ENCODE measurements at places on chromosomes 2 and 18.
A peak's percentile ranks its signal among the peaks of the same experiment; 100 is the strongest.

GRCh38 chr18:60639836-60640235 lies 267.3 kb upstream of the MC4R start:
- DNase-seq = no peak

DNA sequence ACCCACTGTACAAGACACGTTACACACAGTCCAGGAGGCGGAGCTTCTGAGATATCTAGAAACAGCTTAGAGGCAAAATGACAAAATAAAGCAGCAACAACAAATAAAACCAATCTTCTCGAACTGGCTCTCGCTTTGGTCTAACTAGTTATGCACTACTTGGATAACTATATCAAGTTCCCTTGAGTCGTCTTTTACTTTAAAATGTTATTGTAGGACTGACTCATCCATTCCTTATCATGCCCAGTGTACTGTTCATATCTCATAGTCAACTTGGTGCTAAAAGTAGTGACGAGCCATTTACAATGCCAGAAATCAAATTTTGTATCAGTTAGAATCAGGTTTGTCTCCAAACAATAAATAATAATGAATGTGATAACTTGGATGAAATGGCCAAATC lies 102.5 kb upstream of the SLC35G4 start:
- no peak for DNase-seq

- no peak for DNase-seq
Observed at GRCh38 chr18:55096263-55096951, 137.1 kb upstream of the CCDC68 start.

GRCh38 chr2:28347193-28347592 lies 45.5 kb upstream of the FOSL2 start:
- DNase-seq = no peak

DNA sequence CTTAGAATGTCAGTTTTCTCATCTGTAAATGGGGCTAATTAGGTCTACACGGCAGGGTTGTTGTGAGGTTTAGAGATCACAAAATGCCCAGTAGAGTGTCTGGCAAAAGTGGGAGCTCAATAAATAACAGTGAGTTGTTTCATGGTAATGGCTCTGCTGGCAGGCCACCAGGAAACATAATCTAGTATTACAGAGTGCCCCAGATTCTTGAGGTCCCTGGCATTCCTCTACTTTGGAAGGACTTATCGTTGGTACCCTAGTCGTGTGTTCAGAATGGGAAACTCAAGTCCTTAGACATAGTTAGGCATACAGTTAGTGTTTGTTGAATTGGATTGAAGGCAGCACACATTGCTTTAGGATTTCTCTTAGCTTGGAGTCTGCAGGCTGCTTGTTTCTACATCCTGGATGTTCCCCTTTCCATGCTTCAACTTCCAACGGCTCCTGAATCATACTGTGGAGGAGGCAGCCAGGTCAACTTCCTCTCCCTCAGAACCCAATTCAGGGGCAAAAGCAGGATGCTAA lies 161.5 kb upstream of the FOSL2 start:
- no peak for DNase-seq

- DNase-seq = peak; percentile 44
Observed at GRCh38 chr2:101152272-101153076, 1.3 kb upstream of the TBC1D8 start.

- no peak for DNase-seq
Observed at GRCh38 chr18:13603304-13604019, 122.9 kb downstream of the FAM210A start.

DNA sequence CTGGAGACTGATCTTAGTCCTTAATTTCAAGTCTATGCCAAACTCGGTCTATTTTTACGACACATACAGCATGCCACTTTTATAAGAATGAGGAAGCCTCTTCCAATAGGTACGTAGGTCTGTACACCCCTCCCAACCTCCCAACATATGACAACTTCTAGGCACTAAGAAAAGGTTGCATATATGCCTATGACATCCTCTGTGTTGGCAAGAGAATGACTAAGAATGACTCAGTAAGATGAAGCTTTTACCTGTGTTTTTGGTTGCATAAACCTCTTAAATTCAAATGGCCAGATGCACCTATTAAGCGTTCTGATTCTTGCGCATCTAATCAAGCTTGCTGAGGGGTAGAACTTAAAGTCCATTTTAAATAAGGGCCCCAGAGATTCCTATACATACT lies 586.4 kb upstream of the ZEB2 start:
- DNase-seq = no peak

- DNase-seq = no peak
Observed at GRCh38 chr2:98826856-98827255, 95.9 kb upstream of the MGAT4A start.

DNA sequence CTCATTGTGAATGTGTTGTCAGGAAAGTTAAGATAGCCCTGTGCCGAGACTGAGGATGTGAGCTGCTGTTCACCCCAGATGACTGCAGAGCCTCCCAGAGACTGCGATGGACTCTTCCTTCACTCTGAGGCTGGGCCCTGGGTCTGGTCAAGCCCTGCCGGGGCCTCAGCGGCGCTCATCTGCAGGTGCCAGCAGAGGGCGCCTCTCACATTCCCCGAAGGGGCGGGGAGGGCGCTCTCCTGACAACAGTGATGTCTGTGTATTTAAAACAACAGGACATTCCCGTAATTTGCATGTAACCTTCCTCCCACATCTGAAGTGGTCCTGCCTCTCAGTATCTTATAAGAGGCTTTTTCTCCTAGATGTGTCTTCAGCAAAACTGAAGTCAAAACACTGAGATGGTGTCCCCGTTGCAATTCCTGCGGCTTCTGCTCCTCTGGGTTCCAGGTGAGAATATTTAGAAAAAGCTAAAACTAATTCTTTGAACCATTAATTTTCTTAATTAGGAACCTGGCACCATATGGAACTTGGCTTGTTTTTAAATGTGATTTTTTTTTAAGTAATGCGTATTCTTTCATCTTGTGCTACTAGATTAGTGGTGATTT lies 1377.9 kb downstream of the RPIA start:
- no peak for DNase-seq

DNA sequence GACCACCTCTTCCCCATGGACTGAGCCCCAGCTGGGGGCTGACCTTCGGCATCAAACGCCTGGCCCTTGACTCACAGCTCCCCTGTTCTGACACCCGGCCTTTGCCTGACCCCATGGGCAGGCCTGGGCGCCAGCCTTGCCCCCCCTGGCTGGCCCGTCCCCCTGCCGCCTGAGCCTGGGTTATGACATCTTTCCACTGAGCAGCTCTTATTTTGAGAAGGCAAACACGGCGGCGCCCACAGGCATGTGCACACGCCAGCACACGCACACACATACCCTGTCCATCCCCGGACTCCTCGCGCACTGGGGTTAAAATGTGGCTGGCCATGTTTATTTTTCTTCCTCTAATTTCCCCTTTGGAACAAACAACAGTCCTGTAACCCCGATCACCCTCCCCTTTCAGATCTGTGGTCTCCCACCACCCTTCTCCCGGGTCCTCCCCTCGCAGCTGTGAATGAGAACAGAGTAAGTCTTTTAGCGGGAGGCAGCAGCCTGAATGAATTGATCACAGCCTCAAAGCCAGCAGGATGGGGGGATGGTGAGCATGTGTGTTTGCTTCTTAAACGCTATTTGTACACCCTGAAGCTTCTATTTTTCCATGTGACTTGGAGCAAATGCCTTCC lies 11.8 kb upstream of the ATOH8 start:
- DNase-seq = no peak

- no peak for DNase-seq
Observed at GRCh38 chr2:231923010-231923344, 3.2 kb downstream of the NPPC start.

DNA sequence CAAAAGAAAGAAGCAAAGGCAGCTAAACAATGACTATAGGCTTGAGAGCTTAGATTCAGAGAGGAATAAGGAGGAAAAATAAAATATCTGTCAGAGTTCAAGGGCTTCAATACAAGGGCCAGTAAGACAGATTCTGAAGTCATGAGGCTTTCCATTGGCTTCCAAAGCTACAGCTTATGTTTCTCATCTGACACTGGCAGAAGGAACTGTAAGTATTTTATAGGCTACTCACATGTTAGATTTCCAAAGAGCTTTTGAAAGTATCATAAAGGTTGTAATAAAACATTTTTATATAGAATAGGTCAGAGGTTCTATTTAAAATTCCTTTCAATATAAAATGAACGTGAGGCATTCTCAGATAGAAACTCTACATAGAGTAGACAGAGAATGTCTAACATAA lies 746.6 kb upstream of the NXPH2 start:
- DNase-seq = no peak

GRCh38 chr2:203427061-203427460 lies 98.9 kb downstream of the ABI2 start:
- no peak for DNase-seq

GRCh38 chr2:230140667-230141066 lies 71.9 kb upstream of the SLC16A14 start:
- no peak for DNase-seq

GRCh38 chr18:3079653-3080052 lies 66.7 kb upstream of the LPIN2 start:
- no peak for DNase-seq

DNA sequence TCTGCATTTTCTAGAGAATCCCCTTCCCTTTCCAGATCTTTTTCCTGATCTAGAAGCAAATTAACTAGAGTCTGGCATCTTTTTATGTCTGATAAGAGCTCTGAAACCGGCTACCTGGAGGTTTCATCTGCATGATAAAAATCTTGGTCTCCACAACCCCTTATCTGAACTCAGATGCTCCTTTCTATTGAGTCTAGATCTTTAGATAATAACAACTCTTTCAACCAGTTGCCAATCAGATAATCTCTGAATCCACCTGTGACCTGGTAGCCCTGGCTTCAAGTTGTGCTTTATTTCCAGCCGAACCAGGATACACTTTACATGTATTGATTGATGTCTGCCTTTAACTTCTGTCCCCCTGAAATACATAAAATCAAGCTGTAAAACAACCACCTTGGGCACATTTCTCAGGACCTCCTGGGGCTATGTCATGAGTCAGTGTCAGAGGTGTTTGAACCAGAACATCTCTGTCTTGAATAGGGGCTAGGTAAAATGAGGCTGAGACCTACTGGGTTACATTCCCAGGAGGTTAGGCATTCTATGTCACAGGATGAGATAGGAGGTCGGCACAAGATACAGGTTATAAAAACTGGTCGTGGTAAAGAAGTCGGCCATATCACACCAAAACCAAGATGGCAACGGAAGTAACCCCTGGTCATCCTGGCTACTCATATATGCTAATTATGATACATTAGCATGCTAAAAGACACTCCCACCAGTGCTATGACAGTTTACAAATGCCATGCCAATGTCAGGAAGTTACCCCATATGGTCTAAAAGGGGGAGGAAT lies 20.8 kb downstream of the RALBP1 start:
- DNase-seq = no peak

GRCh38 chr2:239252801-239253200 lies 148.0 kb downstream of the HDAC4 start:
- no peak for DNase-seq

GRCh38 chr18:63079114-63079513 lies 240.5 kb downstream of the BCL2 start:
- DNase-seq = no peak

GRCh38 chr2:218003281-218003944 lies 618 bp upstream of the TNS1 start:
- DNase-seq = no peak

GRCh38 chr2:152098496-152099366 lies at the start of gene CACNB4:
Gene CACNB4 (minus strand): TSS chr2:152099044.
- DNase-seq = no peak

Measured in NCI-H774 (cell line).